ENCODE measurements at places on chromosomes 5 and 9.

- peak; percentile 54 for DNase-seq
These were observed 203.4 kb downstream of the MCTP1 start for GRCh38 chr5:95081500-95081960.

DNA sequence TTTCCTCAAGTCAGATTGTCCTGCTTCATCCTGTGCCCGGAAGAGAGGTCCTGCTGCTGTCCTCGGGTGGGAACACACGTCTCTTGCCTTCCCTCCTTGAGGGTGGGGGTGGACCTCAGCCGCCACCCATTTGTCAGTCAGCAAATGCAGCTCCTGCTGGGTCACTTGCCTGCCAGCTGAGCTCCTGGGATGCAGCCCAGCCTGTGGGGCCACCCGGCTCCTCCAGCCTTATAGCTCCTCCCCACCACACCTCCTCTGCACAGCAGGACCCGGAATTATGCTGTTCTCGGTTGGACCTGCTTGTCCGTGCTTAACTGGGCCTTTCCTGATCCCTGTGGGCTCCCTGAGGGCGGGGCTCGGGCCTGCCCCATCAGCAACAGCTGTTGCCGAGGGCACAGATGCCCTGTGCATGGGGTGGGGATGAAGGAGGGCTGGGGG lies 52.7 kb downstream of the RXRA start:
- DNase-seq, result no peak

GRCh38 chr5:174424219-174425053 lies 299.9 kb upstream of the MSX2 start:
- DNase-seq, result no peak

DNA sequence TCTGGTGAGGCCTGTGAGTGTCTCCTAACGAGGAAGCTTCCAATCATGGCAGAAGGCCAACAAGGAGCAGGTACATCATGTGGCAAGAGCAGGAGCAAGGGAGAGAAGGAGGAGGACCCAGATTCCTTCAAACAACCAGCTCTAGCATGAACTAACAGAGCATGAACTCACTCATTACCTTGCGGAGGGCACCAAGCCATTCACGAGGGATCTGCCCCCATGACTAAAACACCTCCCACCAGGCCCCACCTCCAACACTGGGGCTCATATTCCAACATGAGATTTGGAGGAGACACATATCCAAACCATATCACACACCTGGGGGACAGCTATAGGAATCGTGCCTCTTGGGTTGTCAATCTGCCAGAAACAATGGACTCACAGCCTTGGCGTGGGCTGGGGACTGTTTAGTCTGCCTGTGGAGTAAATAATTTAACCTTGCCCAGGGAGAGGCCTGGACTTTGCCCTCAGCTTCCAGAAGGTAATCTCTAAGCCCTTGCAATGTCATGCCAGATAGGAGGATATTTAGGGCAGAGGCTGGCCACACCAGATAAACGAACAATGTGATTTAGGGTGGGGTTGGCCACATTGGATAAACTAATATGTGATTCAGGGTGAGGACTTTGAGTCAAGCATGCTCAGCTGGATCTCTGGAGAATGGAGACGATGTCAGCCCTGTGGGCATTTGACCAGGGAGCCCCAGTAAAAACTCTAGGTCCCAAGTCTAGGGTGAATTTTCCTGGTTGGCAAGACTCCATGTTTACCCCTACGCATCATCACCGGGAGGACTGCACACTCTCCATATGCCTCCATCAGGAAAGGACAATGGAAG lies 13.6 kb upstream of the VDAC1 start:
- DNase-seq, result no peak

- DNase-seq, result no peak
These were observed 79.8 kb downstream of the MRPL36 start for GRCh38 chr5:1719860-1720259.

GRCh38 chr5:156951359-156951758 lies 11.7 kb downstream of the TIMD4 start:
- peak; percentile 23 for DNase-seq

GRCh38 chr5:58198330-58198729 lies 261.6 kb downstream of the PLK2 start:
- DNase-seq, result no peak

DNA sequence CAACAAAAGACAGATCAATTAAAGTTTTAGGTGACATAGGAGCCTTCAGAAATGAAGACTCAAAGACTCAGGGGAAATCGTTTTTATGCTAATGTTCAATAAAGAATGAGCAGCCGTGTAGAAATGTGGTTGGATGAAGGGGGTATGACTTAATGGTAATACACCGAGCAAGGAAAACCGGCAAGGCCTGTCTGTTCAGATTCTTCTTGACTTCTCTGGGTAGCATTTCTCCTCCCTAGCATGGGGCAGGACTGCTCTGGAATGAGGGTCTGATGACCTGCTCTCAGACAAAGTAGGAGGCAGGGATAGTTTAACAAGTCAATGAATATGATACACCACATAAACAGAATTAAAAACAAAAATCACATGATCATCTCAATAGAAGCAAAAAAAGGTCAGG lies 487.4 kb downstream of the ZNF608 start:
- no peak for DNase-seq

DNA sequence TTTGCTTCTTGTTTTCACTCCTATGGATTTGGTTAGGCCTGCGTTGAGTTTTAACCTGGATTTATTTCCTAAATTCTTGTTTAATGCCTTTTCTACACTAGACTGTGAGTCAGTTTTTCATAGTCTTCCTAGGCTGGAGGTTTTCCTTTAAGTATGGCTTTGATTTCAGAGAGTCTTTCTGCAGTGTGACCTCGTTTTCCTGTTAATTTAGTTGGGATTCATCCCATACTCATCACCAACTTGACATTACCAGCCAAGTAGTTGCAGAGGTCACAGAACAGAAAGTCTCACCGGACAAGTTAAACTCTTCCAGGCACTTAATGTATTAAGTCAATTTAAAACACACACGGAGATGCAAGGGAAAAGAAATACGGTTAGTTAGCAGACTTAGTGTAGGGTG lies 29.7 kb upstream of the AUH start:
- no peak for DNase-seq

GRCh38 chr9:128142596-128142995 lies 6.7 kb upstream of the LCN2 start:
- no peak for DNase-seq

DNA sequence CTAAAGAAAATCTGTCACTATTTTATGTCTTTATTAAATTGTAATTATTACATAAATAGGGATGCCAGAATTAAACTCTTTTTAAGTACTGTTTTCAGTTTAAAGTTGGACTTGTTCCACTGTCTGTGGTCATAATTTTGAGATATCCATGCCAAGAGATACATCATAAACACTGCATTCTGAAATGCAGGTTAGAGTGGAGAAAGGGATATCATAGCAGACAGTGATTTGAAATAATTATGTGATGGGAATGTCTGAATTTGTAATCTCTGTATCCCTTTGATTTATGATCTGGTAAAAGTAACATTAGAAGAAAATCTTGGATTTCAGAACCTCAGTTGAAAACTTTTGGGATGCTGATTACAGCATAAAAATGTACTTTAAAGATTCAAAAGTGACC lies 222.1 kb downstream of the GOLPH3 start:
- no peak for DNase-seq

- DNase-seq, result no peak
These were observed 9.4 kb downstream of the DOCK8 start for GRCh38 chr9:224026-224425.

- DNase-seq, result no peak
These were observed 24.7 kb upstream of the NUDT12 start for GRCh38 chr5:103587185-103587748.

- no peak for DNase-seq
These were observed 146.8 kb upstream of the TBC1D2 start for GRCh38 chr9:98402019-98402840.

GRCh38 chr9:116153765-116154333 lies at the start of gene PAPPA:
PAPPA (plus strand) TSS chr9:116153791; CDS start chr9:116154173, 382 bp downstream.
- DNase-seq, result no peak

DNA sequence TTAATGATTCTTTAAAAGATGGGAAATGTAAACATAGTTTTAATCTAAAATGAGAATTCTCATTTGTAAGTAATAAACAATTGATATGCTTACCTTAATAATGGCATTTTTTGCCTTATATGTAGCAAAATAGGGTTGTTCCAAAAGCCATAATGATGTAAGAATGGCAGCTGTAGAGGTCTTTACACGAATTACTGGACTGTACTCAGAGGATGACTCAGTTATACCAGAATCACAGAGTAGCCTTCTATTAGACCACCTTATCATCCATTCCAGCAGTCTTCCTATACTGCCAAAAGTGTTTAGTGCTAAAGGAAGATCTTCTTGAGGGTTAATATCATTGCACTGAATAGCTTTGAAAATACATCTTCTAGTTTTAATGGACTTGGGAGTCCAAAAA lies 66.5 kb downstream of the CPLANE1 start:
- DNase-seq, result no peak

GRCh38 chr9:137828527-137829259 lies 48.9 kb upstream of the CACNA1B start:
- no peak for DNase-seq

- DNase-seq, result no peak
These were observed 16.6 kb downstream of the PTGR1 start for GRCh38 chr9:111582888-111583287.

- peak; percentile 54 for DNase-seq
These were observed 2.8 kb downstream of the GM2A start for GRCh38 chr5:151255621-151256286.

DNA sequence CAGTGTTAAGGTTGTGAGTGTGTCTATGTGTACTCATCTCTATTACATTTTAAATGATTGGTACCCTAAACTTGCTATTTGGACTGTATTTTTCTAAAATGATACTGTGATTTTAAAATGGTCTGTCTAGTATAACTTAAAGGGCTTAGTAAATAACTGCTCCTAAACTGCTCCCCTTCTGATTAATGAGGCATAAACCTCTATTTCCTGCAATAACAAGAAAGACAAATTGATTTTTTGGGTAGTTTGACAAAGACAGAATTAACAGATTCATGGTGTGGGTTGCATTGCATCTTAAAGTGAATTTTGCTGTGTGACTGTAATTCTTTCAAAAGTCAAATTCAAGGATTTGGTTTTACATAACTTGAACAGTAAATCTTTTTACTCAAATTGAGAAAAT lies 8.1 kb upstream of the LRRTM2 start:
- DNase-seq, result no peak

DNA sequence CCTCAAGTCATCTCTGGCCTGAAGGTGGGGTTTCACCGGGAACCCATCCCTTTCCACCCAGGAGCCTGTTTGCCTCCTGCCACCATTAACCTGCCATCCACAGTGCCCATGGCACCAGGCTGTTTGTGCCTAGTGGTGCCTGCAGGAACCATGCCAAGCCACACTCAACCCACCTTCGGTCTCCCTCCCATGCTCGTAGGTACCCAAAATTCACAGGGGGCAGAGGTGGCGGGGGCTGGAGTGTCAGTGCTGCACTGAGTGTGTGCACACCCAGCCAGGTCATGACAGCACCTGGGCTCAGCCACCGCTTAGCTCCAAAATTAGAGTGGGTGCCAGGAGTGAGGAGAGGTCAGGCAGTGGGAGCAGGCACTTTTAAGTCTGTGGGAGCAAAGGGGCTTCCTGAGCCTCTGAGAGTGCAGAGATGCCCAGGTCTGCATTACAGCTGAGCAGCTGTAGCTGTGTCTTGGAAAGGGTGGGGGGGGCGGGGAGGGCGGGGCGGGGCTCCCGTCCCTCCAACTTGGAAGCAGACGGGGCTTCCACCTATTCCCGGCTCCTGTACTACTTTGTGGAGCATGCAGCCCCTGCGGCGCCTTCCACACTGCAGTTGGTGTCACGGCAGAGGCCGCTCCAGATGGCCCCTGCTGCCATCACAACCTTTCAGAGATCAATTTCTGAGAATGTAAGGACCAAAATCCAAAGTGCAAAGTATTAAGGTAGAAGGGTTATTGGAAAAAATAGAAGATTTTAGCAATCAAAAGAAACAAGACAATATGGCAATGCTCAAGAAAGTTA lies 2396.8 kb upstream of the C9orf72 start:
- DNase-seq, result no peak

GRCh38 chr5:133527311-133527710 lies 85.0 kb downstream of the FSTL4 start:
- no peak for DNase-seq

- no peak for DNase-seq
These were observed 332.9 kb downstream of the CSNK1G3 start for GRCh38 chr5:123844873-123845272.

GRCh38 chr9:122213589-122214413 lies 15.0 kb downstream of the LHX6 start:
- peak; percentile 59 for DNase-seq

- no peak for DNase-seq
These were observed 136.0 kb upstream of the EFNA5 start for GRCh38 chr5:107806705-107807104.

GRCh38 chr5:108730617-108731340 lies 16.9 kb upstream of the FER start:
- DNase-seq, result no peak

GRCh38 chr9:18905028-18905882 lies 127.8 kb downstream of the SAXO1 start:
- DNase-seq, result no peak

- DNase-seq, result no peak
These were observed 151.2 kb downstream of the ZDHHC21 start for GRCh38 chr9:14542071-14542470.

DNA sequence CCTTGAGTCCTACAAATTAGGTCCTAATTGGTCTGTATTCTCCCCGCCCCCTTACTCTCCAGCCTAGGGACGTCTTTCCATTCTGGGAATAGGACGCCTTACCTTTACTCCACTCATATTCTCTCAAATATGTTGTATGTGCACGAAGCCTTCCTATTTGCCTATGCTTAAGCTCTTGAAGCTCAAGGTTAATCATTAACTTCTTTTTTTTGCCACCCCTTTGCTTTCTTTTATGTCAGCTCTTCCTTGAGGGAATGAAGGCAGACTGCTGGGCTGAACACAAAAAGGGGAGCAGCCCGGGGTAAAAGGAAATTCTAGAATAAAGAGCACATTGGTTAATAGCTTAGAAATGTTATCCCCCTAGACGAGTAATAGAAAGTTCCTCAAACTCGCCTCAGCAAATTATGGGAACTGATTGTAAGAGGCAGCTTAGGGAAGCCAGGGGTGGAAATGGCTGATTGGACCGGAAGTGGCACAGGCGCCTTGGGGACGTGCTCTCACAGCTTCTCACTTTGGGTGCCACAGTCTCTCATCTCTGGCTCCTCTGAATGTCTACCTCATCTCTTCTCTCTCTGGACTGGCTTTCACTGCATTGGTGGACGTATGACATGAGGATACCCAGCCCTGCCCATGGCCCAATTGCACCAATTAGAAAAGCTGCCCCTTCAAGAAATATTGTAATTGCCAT lies 122.3 kb upstream of the IL12B start:
- DNase-seq, result no peak

DNA sequence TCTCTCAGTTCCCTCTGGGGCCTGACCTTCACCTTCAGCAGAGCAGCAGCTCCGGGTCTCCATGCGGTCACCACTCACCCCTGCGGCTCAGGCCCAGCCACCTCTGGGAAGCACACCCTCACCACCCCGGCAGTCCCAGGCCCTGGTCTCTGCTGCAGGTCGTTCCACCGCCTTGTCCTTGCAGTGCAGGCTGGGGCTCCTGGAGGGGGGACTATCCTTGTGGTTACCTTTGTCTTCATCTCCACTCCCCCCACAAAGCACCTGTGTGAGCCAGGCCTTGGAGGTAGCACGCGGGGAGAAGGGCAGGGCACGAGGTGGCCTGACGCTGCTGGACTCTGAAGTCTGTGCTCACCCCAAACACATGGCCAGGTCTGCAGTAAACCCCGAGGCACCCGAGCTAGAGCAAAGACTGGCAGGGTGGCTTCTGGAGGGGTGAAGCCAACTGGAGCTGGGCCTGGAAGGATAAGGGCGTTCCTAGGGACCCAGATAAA lies 33.2 kb upstream of the RXRA start:
- DNase-seq, result no peak
